ENCODE measurements at places on chromosomes 12 and 14.

GRCh38 chr12:108668063-108668462, 34.4 kb upstream of the SELPLG start:
- no peak for DNase-seq

DNA sequence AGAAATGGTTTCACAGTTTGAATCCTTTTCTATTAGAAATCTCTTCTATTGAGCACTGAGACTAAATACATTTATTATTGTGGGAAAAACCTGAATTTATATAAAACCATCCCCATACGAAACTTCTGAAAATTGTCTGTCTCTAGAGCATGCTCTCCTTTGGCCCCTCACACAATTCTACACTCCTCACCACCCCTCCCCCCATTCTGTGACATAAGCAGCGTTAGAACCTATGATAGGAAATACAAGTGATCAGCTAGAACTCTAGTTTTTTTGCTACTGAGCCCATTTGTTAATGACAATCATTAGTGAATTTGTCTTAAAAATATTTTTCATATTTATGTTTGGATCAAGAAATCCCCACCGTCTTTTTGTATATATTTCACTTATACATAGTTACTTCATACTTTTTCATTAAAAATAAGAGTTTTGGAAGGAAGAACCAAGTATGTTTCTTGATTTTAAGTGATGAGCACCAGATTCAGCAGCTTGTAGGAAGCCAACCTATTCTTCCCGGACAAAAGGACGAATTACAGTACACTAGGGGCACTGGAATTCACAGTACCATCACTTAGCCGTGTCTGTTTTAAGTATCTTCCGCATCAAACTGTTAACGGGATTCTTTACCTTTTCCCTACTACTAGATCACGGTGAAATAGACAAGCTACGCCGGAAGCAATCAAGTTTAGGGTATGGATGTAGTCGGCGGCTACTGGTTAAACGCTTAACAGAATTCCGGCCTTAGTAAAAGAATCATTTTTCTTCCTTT, 724 bp downstream of the GTSF1 start:
- DNase-seq = no peak

DNA sequence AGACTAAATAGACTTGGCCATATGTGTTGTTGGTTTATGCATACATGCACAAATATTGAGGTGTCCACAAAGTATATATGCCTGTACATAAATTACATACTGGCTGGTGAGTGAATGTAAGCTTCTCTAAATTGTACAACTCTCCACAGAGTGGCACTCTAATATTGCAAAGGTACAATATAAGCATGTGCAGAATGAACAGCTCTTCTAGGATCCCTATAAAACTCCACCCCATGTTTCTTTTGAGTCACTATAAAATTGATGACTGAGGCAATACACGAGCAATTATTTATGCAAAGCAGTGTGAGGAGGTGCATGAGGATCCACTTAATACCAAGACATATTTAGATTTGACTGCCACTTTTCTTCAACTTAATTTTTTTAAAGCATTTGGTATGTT, 172.2 kb downstream of the NAV3 start:
- no peak for DNase-seq

GRCh38 chr12:20212658-20213555, 155.4 kb upstream of the PDE3A start:
- no peak for DNase-seq

DNA sequence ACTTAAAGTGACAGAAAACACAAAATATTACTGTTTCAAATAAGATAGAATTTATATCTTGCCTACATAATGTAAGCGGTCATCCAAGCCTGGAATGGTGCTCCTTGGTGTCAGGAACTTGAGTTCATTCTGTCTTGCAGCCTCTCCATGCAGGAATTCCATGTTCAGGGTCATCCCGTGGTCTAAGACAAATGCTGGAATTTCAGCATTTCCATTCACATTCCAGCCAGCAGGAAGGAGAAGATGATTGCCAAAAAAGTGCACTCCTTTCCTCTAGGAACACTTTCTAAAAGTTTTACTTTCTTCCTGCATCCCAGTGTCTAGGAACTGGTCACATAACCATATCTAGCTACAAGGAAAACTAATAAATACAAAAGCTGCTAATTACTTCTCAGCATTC, 106.3 kb downstream of the PTPRO start:
- DNase-seq = no peak

DNA sequence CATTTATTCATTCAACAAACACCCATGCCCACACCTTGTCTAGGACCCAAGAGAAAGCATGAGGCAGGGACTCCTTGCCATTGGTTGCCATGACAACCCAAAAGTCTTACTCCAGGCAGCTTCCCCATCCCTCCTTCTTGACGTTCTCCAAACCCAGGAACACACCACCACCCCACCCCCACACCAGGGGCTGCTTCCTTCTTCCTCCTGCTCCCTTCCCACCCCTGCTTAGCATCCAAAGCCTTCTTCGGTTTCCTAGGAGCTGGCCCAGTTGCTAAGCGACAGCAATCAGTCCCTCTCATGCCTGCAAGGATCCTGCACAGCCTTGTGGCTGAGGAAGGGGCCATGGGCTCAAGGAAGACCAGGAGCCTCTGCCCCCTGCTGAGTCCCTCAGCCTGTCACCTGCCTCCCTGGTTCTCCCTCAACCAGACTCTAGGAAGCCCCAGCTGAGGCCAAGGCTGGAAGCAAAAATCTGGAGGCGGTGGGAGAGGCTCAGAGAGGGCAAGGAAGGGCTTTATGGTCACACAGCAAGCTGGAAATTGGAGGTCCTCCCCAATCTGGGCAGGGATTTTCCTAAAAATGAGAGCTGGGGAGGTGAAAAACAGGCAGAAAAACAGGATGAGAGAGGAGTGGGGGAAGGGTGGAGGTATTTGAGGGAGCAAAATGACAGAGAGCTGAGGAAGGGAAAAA, 15.4 kb downstream of the RASAL1 start:
- DNase-seq = no peak

DNA sequence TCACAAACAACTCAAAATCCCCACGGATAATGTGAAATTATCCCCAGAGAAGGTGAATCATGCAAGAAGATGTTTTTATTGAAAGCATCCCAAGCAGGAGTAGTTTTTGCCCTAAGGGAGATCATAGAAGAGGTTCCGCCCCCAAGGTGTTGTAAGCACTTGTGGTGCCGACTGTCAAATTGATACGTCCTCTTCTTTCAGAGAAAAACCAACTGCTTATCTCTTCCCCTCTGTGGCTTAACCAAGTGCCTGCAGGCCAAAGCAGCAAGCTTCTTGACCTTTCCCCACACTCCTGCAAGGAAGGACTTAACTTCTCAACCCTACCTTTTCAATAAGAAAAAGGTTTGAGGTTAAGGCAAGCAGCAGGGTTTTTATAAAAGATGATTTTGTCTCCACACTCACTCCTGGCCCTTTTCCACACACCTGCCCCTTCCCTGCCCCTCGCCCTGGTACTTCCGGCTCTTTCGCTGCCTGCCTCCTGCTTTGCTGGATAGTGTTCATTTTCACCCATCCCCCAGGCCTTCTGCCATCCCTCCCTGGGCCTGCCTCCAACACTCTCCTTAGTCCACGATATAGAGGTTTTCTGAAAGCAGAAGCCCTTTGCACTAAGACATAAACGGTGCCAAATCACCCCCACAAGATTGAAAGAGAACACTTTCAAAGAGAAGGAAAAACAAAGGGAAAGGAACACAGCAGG, 114.5 kb downstream of the EGLN3 start:
- DNase-seq = no peak

GRCh38 chr14:80167793-80168448, 43.4 kb downstream of the DIO2 start:
- DNase-seq = no peak

DNA sequence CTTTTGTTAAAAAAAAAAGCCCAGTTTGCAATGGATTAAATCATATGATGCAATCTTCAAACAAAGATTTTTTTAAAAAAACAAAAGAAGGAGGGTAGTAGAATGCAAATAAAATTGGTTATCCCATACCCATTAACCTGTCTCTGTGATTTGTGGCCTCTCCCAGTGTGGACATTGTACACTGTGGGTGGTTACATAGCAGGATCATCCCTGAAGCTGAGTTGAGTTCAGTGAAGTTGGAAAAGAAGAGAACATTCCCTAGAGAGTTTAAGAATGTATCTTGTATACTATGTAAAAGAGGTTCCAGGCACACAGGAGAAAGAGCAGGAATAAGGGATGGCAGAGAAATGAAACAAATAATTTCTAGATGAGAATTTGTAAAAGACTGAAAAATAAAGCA, 142.4 kb upstream of the SLC16A7 start:
- no peak for DNase-seq

GRCh38 chr12:108457006-108457733, 57.9 kb upstream of the FICD start:
- no peak for DNase-seq

DNA sequence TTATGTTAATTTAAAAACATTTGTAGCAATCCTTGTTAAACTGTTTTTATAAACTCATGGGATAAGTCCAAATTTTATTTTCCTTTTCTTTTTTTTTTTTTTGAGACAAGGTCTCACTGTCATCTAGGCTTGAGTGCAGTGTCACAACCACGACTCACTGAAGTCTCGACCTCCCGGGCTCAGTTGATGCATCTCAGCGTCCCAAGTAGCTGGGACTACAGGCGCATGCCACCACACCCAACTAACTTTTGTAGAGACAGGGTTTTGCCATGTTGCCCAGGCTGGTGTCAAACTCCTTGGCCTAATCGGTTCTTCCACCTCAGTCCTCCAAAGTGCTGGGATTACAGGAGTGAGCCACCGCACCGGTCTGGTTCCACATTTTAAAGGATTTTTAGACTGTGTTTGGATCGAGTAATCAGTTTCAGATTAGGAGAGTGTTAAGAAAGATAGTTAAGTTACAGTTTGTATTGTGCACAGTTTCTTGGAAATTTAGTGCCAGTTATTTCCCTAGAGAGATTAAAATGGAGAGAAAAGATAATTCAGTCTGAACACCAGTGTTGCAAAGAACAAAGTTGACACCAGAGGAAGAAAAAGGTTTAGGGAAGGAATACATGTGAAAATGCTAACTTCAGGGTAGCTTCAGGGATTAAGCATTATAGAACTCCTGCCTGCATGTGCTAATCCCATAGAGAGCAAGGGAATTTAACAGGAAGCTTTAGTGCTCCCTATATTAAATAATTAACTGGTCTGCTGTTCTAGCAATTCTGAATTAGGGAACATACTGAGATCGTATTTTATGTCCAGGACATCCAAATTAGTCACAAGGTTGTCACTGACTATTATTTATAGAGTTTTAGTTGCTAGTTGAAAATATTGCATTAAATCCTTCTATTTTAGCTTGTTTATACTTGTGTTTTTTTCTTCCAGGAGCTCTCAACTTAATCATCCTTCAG, 10.1 kb downstream of the RAP1B start:
- no peak for DNase-seq

GRCh38 chr12:111270774-111271173, 98.1 kb downstream of the PHETA1 start:
- DNase-seq = no peak
